ENCODE measurements at places on chromosomes 7 and 10.

- no peak for DNase-seq
These were observed 46.7 kb upstream of the PDZD8 start for GRCh38 chr10:117421985-117422384.

DNA sequence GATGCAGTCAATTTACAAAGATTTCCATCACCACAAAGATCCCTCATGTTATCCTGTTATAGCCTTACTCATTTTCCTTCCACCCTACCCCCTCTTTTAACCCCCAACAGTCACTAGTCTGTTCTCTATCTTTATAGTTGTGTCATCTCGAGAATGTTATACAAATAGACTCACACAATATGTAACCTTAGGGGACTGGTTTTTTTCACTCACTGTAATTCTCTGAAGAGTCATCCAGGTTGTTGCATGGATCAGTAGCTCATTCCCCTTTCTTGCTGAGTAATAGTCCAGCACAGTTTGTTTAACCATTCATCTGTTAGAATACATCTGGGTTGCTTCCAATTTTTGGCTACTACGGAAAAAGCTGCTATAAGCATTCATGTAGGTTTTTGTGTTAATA lies 121.1 kb upstream of the PDE1C start:
- no peak for DNase-seq

GRCh38 chr7:123190109-123190831 lies 9.5 kb downstream of the SLC13A1 start:
- no peak for DNase-seq

- DNase-seq: no peak
These were observed 19.3 kb downstream of the OR6B1 start for GRCh38 chr7:144019457-144019856.
